HT-29 (cell line): ENCODE measurements at places on chromosomes 5 and 9. TPM values are rescaled to one million over a fixed set of nuclear protein-coding genes. Genes with fewer than 3 reads are reported as not detected.

DNA sequence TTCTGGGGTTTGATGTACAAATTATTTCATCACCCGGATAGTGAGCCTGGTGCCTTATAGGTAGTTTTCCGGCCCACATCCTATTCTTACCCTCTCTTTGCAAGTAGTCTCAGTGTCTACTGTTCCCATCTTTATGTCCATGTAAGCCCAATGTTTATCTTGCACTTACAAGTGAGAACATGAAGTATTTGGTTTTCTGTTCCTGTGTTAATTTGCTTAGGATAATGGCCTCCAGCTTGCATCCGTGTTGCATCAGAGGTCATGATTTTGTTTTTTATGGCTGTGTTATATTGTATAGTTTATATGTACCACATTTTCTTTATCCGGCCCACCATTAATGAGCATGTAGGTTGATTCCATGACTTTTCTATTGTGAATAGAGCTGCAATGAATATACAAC lies 136.5 kb downstream of the PRR16 start:
- DNase-seq = no peak

- peak; percentile 74 for DNase-seq
Observed at GRCh38 chr5:141641634-141642267, 5.0 kb downstream of the RELL2 start.

- DNase-seq = no peak
Observed at GRCh38 chr9:108536836-108537601, 318.8 kb downstream of the ACTL7B start.

GRCh38 chr5:181232593-181232992 lies 9.5 kb downstream of the TRIM41 start:
- no peak for DNase-seq

DNA sequence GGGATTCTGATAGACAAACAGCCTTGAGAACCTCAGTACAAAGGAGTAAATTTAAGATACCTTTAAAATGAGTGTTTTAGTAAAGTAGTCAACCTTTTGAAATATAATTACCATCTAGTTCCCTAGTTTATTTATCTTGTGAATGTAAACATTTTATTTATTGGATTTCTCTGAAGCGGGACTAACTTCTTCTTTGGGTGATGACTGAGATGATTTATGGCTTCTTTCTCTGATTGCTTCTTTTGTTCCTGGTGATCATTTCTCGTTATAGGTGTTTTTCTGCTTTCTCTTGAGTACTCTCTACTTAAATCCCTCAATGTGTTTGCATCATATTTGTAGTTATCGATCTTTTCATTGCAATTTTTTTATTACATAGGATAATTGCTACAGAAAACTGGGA lies 33.2 kb downstream of the PRDM6 start:
- no peak for DNase-seq

DNA sequence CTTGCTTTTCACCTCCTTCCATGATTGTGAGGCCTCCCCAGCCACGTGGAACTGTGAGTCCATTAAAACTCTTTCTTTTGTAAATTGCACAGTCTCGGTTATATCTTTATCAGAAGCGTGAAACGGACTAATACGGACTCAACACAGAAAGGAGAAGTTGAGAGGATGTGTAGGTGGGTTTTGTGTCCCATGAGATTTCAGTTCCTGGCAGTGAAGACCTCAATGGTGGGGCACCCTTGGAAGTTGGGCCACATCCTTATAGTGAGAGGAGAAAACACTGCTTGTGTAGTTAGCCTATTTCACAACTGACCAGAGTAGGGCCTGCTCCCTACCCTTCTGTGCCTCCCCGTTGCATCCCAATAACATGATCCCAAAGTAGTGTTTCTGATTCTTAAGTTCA lies 98.9 kb upstream of the TNC start:
- DNase-seq = no peak

GRCh38 chr5:36200513-36200912 lies 41.2 kb downstream of the NADK2 start:
- DNase-seq = no peak

GRCh38 chr9:122383992-122384461 lies 13.2 kb downstream of the PTGS1 start:
- no peak for DNase-seq

- DNase-seq = peak; percentile 29
Observed at GRCh38 chr9:77793849-77794248, 145.7 kb upstream of the GNA14 start.

DNA sequence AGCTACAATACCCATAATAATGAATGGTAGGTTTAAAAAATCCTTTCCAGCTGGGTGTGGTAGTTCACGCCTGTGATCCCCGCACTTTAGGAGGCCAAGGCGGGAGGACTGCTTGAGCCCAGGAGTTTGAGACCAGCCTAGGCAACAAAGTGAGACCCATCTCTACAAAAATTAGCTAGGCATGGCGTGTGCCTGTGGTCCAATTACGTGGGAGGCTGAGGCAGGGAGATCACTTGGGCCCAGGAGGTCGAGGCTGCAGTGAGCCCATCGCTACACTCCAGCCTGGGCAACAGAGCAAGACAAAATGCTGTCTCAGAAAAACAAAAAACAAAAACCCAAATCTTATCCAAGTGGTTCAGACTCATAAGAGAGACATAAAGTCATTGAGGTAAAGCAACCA lies 33.8 kb upstream of the SLC6A3 start:
- DNase-seq = no peak

DNA sequence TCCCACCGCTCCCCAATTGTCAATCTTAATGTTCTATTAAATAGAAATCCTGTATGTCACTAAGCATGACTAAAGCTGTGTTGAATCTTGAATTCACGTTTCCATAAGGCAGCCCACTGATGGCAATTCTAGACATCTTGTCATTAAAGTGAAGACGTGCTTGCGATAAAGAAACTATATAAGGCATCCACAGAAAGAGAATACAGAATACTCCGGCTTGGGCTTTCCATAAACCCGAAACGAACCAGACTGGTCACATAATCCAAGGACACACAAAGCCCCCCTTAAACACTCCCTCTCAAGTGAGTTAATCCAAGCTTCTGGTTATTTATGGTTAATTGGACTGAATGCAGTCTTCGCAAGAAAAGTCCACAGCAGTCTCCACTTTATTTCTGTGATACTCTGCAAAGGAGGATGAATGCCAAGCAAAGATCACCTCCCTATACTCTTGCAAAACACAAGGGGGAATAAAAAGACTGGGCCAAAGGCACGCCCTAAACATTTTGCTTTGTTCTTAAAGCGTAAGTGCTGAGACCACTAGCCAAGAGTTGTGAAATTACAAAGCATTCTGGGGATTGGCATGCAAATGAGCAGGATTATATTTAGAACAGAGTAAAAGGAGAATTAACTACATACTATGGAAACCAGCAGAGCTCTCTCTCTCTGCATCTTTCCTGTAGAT lies 54.7 kb downstream of the DPYSL3 start:
- DNase-seq = no peak

GRCh38 chr9:20335668-20336332 lies 286.5 kb downstream of the MLLT3 start:
- DNase-seq = no peak

GRCh38 chr5:146193285-146193684 lies 10.1 kb upstream of the RBM27 start:
- no peak for DNase-seq

- DNase-seq = no peak
Observed at GRCh38 chr5:87126869-87127268, 140.8 kb upstream of the RASA1 start.

GRCh38 chr5:130286971-130287370 lies 382.7 kb downstream of the CHSY3 start:
- no peak for DNase-seq

- no peak for DNase-seq
Observed at GRCh38 chr5:38595132-38595745, 38.8 kb upstream of the LIFR start.

- DNase-seq = no peak
Observed at GRCh38 chr5:132003170-132003744, 8.2 kb downstream of the ACSL6 start.

GRCh38 chr5:163619951-163620350 lies 114.5 kb downstream of the MAT2B start:
- DNase-seq = no peak

DNA sequence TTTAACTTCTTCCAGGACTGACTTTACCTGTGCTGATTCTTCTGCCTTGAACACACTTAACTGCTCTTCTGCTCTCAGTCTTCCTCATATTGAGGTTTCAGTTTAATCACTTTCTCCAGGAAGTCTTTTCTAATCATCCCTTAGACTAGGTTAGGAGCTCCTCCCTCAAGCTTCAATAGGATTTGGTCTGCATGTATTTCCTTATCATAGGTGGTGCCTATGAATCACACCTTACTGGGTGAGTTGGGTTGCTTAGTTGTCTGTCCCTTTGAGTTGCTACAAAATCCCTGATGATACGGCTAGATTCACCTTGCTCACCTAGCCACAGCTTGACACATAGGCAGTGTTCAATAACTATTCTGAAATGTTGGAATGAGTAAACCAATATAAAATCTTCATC lies 164.4 kb downstream of the DNAH5 start:
- DNase-seq = no peak

DNA sequence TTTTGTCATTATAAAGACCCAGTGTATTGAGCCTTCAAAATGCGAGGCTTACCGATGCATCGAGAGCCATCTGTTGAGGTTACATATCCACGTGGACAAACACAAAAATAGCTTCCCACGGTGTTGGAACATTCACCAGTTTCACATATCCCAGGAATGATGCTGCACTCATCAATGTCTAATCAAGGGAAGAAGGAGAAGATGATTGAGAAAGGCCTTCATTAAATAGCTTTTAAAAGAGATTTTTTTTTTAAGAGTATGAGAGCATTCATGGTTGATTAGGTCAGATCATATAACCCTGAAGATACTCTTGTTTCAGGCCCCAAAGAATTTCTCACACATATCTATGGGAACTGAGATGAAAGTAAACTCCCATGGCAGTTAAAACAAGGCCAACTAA lies 129.4 kb downstream of the FBN2 start:
- no peak for DNase-seq

DNA sequence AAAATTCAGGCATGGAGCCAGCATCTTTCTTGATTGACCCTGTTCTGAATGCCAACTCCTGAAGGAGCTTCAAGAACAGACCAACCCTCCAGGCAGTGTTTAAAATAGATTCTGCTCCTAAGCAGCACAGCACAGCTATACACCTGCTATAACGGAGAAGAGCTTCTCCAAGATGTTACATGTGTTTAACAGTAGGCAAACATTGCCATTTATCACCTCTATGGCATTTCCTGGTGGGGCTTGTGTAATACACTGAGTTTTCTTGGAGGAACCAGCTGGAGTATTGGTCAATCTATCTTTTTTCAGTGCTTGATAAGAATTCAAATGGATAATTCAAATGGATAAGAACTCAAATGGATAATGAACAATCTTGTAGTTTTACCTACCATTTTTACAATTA lies 615.1 kb downstream of the CDH12 start:
- DNase-seq = no peak

- no peak for DNase-seq
Observed at GRCh38 chr9:61669352-61669751, 479.5 kb downstream of the SPATA31A7 start.

- peak; percentile 64 for DNase-seq
Observed at GRCh38 chr5:76688836-76689235, 27.1 kb upstream of the F2R start.

Gene CCNG1
- total RNA-seq = 66.5 and 69.9 TPM in 2 replicates

Gene ZNF189
- 2.0 and 2.1 TPM in 2 replicates for total RNA-seq

Gene LCN1
- not detected in 2 replicates for total RNA-seq

Gene AHRR
- total RNA-seq = 3.0 and 5.4 TPM in 2 replicates

Gene SOX30
- total RNA-seq = 0.15 and 0.37 TPM in 2 replicates
